ENCODE measurements at places on chromosomes 13 and 19.

- DNase-seq = no peak
Observed at GRCh38 chr13:36130552-36131221, 495 bp downstream of the DCLK1 start.

GRCh38 chr13:41694545-41695301 is 237.4 kb downstream of the RGCC start:
- DNase-seq = peak; percentile 81

DNA sequence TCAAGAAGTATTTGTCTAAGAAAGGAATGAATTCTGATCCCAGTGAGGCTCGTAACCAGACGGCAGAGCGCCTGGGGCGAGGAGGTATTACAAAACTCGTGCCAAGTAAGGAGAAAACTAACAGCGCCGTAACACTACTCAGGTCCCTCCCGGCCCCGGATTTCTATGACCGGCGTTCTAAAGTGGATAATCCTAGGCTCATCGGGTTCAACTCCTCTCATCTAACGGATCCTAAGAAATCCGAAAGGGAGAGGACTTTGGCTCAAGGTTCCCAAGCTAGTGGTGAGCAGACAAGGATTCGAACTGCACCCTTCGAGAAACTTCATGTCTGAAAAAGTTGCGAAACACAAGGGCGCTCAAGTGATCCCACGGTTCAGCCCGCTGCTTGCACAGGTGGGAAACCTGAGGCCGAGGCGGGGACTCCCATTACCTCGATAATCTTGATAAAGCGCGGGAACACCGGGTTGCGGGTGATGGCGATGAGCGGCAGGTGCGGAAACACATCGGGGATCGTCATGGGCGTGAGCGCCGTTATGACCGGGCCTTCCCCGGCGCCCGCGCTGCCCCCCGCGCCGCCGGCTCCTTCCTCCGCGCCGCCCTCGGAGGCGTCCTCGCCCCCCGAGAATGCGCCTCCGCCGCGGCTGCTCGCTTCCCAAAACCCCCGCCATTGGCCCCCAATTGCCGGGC is 529 bp downstream of the LONP1 start:
- no peak for DNase-seq

DNA sequence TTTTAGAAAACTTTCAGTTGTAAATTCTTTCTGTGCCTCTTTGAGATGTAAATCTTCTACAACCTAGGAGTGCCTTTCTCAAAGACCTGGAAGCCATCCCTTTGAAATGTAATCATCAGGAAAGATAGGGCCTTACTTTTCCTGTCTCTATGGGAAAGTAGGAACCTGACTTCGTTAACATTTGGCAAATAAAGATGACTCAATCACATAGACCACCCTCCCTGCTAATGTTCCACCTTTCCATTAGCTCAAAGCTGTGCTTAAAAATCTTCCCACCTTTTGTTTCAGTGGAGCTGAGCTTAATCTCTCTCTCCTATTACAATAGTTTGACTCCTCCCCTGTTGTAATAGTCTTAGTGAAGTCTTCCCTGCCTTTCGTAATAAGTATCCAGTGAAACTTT is 247.7 kb downstream of the OLFM4 start:
- DNase-seq = no peak

GRCh38 chr19:3977242-3978143 is 6.6 kb upstream of the DAPK3 start:
- no peak for DNase-seq
